ENCODE measurements at places on chromosomes 4 and X.

- DNase-seq: no peak
These were observed 67.5 kb upstream of the CLDN34 start for GRCh38 chrX:9899640-9900111.

GRCh38 chr4:1045595-1046201 is 34.3 kb downstream of the FGFRL1 start:
- DNase-seq: no peak

- DNase-seq: no peak
These were observed 12.3 kb downstream of the LRP2BP start for GRCh38 chr4:185383451-185383850.

GRCh38 chrX:100973411-100973810 is 3.9 kb downstream of the ARL13A start:
- no peak for DNase-seq

DNA sequence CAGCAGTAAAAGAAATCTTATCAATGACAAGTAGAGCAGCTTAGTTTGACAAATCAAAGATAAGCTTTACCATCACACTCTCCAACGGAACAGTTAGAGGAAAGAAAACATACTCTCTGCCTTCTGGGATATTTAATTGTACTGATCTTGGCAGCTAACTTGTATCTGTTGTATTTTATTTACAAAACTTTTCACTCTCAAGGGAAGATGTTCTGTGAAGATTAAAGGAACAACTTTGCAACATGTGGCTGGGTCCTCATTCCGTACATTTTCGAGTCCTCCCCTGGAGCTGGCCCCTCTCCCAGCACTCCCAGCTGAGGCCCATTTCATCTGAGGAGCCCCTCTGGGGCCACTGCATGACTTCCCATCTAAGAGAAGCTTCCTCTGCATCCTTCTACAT is 74.4 kb downstream of the RPS3A start:
- no peak for DNase-seq

- DNase-seq: no peak
These were observed 26.3 kb downstream of the UPF3B start for GRCh38 chrX:119826399-119826959.

- DNase-seq: no peak
These were observed 74.2 kb downstream of the STAG2 start for GRCh38 chrX:124035657-124036056.

- no peak for DNase-seq
These were observed 1.5 kb downstream of the KLHL2 start for GRCh38 chr4:165208741-165209388.

- DNase-seq: no peak
These were observed 9.0 kb upstream of the MAB21L2 start for GRCh38 chr4:150572704-150573504.

DNA sequence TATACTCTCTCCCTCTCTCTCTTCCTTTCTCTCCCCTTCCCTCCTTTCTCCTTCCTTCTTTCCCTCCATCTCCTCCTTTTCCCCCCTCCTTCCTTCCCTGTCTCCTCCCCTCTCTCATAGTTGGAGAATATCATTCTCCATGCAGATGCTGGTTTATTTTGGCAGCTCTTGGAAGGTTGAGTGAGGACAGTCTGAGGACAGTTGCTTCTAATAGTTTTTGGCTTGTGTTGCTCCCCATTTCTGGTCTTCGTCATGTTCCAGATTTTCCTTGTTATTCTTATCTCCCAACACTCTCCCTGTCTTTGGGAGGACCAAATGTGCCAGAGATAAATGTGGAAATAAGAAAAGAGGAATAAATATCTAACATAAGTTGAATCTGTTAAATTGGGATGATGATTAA is 263.0 kb downstream of the FRMPD4 start:
- DNase-seq: no peak

- DNase-seq: no peak
These were observed 792 bp downstream of the ADRA2C start for GRCh38 chr4:3766785-3767569.

DNA sequence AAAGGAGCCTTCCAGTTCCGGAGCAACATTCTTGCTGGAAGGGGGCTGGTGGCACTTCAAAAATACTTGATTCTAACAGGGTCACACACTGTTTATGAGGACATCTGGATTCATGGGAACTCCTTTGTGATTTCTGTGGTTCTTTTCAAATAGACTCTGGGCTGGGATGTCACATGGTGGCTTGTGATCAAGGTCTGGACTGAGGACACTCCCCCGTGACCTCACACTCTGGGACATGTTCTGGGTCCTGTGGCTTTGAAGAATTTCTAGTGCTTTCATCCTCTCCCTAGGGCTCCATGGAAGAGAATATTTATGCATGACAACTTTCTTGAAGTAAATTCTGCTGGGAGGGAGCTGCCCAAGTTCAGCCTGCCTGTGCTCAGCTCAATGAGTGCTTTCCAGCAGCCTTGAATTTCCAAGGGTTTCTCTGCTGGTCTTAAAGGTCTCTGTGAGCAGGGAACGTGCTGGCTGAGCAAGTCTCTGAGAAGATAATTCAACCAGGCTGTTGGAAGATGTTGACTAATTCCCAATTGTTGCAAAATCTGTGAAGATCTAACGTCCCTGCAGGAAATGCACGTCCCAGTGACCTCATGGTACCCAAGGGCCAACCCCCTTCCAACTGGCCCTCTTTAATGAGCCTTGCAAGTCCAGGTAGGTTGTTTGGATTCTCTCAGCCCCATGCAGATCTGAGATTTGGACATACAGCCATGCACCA is 36.3 kb downstream of the GPR143 start:
- no peak for DNase-seq

- no peak for DNase-seq
These were observed 328.2 kb downstream of the DKK2 start for GRCh38 chr4:106707776-106708463.

DNA sequence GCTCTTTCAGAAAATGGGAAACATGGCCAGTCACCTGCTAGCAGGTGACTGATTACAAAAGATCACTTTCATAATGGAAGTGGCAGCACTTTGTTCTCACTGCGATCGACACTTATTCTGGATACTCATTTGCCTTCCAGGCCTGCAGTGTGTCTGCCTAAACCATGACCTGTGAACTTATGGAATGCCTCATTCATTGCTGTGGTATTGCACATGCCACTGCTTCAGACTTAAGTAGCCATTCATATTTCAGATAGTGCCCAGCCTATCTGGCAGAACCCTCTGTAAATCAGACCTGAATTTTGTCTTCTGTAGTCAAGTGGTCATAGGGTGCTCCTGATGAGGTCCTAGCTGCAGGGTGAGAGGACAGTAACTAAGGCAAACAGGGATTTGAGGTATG is 23.3 kb upstream of the MGST2 start:
- no peak for DNase-seq

- DNase-seq: no peak
These were observed 147.7 kb downstream of the CPEB2 start for GRCh38 chr4:15149839-15150592.

- DNase-seq: no peak
These were observed 28.7 kb downstream of the DOK7 start for GRCh38 chr4:3491681-3492405.

GRCh38 chr4:147714575-147715401 is 17.1 kb upstream of the ARHGAP10 start:
- no peak for DNase-seq

- DNase-seq: no peak
These were observed 170.7 kb downstream of the SLIT2 start for GRCh38 chr4:20422398-20422797.

- DNase-seq: no peak
These were observed 132.8 kb downstream of the ARHGEF9 start for GRCh38 chrX:63652086-63652765.

DNA sequence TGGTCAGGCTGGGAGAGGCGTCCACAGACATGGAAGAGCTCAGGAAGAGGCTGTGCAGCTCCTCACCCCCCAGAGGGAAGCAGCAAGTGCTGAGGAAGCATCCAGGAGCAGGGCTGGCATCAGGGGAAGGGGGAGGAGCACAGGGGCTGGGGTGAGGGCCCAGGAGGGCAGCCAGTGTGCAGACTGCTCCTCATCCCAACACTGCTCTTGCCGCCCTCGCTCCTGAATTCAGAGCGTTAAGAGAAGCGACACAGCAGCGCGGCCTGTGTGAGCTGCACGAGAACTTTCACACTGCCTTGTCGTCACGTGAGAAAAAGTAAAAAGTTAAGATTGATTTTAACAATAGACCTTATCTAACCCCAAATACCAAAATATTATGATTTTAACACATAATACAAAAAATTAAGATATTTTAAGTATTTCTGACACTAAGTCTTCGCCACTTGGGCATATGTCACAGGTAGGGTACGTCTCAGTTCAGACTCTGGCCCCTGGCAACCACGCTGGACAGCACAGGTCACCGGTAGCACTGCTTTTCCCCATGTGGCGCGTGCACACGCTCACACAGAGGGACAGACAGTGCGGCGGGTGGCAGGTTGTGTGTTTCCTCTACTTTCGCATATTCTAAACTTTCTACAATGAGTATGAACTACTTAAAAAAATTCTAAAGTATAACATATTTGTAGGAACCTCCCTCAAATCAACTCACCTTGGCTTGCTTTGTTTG is 19.7 kb downstream of the NOP14 start:
- no peak for DNase-seq

- DNase-seq: no peak
These were observed 79.1 kb upstream of the DDX60 start for GRCh38 chr4:168397611-168398169.

DNA sequence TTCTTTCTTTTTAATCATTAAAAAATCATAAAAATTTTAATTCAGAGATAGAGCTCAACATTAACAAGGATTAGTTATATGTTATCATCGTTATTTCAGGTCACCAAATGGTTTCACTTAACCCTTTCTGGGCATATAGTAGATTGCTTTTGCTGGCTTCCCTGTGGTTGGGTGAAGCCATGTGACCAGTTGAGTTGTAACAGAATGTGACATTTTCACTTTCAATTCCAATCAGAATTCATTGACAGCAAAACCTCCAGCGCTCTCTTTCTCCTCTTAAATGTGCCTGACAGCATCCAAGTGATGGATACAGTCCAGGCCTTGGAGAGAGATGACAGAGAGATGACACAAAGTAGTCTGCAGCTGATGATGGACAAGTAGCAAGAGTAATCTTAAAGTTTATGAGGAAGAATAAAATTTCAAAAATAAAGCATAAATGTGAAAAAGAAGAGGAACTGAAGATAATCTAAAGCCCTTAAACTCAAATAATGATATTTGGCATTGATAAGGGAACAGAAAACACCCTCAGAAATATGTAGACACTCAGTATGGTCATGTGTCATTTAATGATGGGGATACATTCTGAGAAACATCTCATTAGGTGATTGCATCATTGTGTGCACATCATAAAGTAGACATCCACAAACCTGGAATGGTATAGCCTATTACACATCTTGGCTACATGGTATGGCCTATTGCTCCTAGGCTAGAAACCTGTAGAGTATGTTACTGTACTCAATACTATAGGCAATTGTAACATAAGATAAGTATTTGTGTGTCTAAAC is 92.3 kb upstream of the QRFPR start:
- DNase-seq: no peak

DNA sequence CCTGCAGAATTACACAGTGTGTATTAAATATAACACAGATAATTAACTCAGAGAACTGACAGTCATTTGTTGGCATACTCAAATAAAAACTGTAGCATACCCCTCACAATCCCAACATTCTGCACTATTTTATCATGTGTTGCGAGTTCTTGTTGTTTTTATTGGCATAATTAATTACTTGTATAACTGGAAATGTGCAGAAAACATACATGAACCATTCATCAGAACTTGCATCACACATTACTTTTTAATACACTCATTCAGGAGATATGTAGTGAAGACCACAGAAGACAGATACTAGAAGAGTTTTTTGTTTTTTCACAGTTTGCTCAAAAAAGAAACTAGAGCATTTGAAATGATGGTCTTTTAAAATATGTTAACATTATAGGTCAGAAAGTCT is 74.6 kb upstream of the NEIL3 start:
- DNase-seq: no peak

GRCh38 chr4:147138171-147138570 is 192.5 kb upstream of the TTC29 start:
- no peak for DNase-seq

DNA sequence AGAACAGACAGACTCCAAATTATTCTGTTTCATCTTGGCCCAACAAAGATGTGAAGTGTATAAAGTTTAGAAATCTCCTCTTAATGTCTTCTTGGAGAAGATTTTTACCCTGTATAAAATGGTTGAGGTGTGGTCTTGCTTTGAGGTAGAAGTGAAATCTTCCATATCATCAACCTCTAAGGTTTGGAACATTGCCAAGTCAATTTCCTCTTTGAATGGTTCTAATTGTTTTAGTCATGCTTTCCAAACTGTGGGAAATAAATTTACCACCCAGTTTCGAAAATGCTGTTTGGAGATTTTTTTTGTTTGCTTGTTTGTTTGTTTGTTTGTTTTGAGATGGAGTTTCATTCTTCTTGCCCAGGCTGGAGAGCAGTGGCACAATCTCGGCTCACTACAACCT is 174.1 kb upstream of the ADAMTS3 start:
- no peak for DNase-seq

- no peak for DNase-seq
These were observed 2.6 kb upstream of the INTU start for GRCh38 chr4:127630152-127630551.

DNA sequence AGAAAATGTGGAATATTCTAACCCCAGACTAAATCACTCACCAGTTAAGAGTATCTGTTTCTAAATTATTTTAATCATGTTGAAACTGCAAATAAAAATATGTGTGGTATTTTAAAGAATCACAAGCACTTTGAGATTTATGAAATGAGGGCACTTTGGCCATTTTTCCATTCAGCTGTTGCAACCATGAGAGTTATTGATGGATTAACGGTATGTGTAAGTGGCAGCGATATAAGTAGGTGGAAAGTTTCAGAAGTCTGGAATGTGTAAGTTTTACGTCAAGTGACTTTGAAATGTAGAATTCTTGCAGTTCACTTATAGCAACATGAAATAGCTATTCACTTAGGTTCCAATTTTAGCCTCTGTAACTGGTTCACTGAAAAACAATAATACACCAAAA is 905.1 kb upstream of the SLIT2 start:
- no peak for DNase-seq

GRCh38 chrX:38332505-38332904 is 5.2 kb upstream of the RPGR start:
- no peak for DNase-seq

DNA sequence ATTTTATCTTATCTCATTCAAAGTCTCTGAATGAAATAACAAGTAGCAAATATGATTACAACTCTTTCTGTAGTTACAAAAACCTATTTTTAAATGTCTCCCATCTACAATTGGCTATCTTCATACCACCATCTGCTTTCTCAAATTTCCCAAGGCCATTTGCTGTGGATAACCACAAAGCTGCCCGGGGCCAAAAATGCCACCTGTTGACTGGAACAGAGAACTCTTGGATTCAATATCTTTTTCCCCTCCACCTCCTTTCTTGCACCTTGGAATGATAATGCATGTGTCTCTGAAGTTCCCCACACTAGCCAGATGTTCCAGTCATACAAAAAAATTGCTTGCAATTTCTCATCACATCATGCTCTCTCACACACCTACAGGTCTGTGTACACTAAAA is 93.3 kb upstream of the SCML1 start:
- no peak for DNase-seq
